ENCODE measurements at places on chromosomes 5 and 9. TPM values are rescaled to one million over a fixed set of nuclear protein-coding genes. Genes with fewer than 3 reads are reported as not detected.

GRCh38 chr5:36874465-36874864, 2.1 kb upstream of the NIPBL start:
- DNase-seq: no peak

DNA sequence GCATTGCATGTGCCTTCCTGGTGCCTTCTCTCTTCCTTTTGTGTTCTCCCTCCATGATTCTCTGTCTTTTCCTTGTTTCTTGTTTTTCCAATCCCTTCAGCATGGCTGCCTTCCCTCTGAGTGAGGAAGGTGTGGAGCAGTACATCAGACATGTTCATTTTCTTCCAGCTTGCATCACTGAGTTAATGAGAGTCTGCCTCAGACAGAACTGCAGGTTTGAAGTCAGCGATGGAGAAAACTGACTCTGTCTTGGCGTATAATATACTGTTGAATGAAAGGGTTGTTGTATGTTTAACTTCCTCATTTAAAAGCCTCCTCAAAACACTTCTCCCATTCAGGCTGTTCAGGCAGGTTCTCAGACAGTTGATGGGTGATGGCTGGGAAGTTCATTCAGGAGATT, 129.3 kb downstream of the KDM4C start:
- no peak for DNase-seq

DNA sequence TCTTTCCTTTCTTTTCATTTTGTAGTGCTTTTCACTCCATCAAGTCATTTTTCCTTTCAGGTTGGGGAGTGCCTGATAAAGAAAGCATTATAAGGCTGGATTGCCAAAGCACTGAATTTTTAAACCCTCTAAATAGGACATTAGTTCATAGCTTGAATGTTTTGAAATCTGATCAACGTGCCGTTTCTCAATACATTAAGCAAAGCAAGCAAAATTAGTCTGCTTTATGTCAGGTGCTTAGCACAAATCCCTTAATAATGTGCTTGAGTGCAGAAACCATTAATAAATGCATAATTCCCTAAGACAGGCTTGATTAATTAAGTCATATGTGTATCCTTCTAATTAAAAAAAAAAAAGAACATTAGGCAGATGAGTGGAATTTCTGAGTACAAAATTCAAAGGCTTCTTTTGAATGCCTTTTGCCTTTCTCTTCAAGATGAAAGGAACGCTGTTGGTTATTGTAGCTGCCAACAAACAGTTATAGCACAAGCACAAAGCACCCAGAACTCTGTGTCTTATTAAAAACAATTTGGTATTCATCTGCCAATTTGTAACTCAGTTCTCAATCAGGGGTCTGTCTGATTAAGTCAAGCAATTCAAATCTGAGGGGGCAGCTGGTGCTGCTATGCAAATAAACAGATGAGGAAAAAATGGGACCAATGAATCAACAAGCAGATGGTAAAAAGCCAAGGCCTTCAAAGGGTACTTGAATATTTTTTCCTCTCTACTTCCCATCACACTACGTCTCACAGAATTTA, 233.7 kb downstream of the TLE1 start:
- no peak for DNase-seq

DNA sequence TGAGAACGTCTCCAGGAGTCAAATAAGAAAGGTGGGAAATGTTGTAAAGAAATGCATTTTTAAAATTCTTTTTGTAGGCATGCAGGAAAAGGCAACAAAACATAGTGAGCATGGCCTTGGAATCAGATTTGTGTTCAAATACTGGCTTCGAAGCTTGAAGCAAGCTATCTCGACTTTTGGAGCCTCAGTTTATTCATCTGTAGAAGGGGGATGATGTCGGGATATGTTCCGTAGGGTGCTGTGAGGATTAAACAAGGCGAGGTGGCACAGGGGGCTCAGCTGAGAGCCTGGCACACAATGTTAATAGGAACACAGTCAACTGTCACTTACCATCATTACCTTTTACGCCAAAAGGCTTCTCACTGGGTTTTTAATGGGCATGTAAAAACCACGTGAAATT, 4.8 kb downstream of the ADAMTS2 start:
- no peak for DNase-seq

- no peak for DNase-seq
These were observed 91.8 kb upstream of the IFNK start for GRCh38 chr9:27432308-27432707.

GRCh38 chr5:170097934-170098333, 7.8 kb upstream of the FOXI1 start:
- DNase-seq: peak; percentile 9

- DNase-seq: no peak
These were observed 62.9 kb downstream of the SLC28A3 start for GRCh38 chr9:84277646-84278045.

GRCh38 chr5:174424219-174425053, 299.9 kb upstream of the MSX2 start:
- DNase-seq: no peak

GRCh38 chr5:171093598-171093997, 215.4 kb upstream of the TLX3 start:
- DNase-seq: no peak

DNA sequence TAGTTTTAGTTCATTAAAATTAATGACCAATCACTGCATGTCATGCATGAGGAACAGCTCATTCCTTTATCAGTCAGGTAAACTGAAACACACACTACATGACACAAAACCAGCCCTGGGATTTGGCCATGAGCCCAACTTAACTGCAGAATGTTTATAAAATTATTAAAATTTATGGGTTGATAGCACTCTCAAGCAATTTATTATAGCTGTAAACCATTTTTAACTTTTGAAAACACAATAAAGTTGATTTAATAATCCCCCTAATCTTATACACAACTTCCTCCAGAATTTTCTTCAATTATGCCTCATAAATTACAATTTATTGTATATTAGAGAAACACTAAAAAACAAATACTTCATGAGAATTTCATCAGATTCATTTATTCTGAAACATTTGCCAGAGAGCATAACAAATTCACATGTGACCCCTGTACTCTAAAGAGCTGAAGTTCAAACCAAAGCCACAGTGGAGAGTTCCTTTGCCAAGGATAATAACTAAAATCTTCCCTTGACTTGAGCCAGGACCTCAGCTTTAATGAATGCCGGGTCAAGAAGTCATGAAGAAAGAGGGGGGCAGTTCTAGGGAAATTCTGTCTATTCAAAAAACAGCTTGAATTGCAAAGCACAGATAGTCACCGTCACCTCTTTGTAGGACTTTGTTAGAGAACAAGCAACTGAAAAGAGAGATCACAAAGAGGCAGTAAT, 763.7 kb upstream of the GRAMD2B start:
- DNase-seq: no peak

DNA sequence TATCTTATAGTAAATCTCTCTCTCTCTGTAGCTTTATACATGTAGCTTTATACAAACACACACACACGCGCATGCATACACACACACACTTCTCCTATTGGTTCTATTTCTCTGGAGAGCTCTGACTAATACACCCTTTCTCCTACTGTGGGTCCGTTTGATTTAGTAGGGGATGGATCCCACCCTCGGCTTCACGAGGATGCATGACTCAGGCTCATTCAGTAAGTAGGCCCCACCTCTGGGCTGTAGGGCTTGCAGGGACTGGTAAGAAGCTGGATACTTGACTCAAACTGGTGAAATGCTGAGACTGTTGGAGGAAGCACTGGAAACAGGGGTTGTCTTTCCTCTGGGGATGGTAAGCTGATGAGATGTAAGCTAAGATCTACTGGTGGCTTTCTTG, 98.7 kb downstream of the SLC24A2 start:
- no peak for DNase-seq

DNA sequence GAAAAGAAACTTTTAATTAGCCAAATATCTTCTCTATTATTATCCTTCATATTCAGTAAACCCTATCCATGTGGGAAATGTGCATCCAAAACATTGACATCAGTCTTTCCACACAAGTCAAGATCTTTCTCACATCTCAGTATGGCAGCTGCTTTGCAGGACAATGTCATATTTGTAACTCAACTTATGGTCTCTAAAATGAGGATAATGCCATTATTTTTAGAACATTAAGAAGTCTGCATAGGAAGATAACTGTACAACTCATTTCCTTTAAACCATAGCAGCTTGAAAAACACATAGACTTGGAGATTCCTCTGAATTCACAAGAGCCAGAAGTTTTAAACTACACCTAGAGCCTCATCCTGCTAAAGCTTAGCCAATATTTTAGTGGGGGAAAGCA, 43.7 kb downstream of the MCTP1 start:
- DNase-seq: no peak

DNA sequence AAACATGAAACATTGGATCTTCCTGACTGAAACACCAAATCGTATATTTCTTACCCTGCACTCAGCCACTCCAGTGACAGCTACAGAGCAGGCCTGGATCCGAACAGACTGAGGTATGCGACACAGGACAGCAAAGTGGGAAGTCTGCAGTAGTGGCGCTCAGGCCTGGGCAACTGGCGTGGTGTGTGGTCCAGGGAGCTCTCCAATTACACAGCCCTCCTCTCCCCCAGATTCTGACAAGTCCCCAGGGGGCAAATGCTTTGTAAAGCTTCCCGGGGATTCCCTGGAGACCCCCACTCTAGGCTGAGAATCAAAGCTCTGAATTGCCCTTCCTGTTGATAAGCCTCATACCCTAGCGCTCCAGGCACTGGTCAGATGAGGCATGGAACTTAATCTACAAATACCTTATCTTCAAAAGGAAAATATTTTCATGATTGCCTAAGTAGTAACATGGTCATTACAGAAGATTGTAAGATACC, 104.8 kb upstream of the ERCC6L2 start:
- DNase-seq: no peak

DNA sequence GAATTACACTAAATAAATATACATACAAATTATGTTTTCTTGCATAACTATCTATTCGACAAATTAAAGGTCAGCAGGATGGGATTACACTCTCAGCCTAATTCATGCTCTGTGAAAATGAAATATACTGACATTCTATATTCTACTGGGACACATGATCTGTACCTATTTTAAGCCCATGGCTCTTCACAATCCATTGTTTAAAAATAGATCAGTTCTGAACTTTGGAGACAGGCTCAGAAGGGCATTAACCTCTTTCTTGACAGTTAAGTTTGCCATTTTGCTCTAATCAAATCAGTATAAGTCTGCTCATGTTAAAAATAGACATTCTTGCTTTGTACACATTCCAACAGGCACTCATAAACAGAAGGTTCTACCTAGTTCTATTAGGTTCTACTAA, 361.2 kb downstream of the HCN1 start:
- DNase-seq: no peak

GRCh38 chr5:137592317-137592716, 93.2 kb upstream of the SPOCK1 start:
- DNase-seq: no peak

KIAA0825 gene
- total RNA-seq: 2.4 TPM

ARL14EPL gene
- not detected for total RNA-seq

ENTPD8 gene
- 120 TPM for total RNA-seq

SPINK13 gene
- total RNA-seq: not detected

CARTPT gene
- 0.39 TPM for total RNA-seq

PFN3 gene
- not detected for total RNA-seq

EDIL3 gene
- 48.7 TPM for total RNA-seq

INSL4 gene
- total RNA-seq: not detected

HTR4 gene
- 12.2 TPM for total RNA-seq
